ENCODE measurements at places on chromosomes 12 and 14.

GRCh38 chr12:75081305-75081704 lies 128.3 kb downstream of the KCNC2 start:
- no peak for DNase-seq

DNA sequence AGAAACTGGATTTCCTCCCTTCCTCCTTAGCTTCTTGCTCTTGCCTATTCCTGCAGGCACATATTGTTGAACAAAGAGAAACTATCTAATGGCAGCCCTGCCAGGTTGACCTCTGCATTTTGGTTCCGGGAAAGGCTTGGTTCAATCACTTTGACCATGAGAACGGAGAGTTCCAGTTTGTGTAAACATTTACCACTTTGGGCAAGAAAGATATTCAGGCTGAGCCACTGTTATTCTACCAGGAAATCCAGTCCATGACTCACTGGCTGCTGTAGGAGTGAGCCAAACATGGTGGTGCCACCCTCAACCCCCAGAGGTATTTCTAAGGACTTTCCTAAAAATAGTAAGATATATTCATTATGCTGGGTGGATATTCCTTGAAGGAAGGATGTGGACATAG lies 242.2 kb upstream of the OR4E1 start:
- DNase-seq = no peak

- DNase-seq = no peak
Measured at GRCh38 chr12:128976120-128976738, 123.0 kb downstream of the GLT1D1 start.

DNA sequence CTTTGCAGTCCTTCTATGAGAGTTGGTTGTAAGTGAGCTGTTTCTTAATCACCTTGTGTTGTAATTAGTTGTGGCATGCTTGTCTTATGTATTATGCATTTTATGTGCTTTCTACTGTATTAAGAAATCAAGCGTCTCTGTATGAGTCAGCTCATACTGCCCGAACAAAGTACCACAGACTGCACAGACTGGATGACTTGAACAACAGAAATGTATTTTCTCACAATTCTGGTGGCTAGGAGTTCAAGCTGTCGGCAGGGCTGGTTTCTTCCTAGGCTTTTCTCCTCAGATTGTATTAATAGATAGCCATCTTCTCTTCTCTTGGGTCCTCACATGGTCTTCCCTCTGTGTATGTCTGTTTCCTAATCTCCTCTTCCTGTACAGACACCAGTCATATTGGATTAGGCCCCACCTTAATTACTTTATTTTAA lies 77.7 kb downstream of the FLRT2 start:
- no peak for DNase-seq

- no peak for DNase-seq
Measured at GRCh38 chr12:54967461-54967860, 17.1 kb downstream of the TESPA1 start.

DNA sequence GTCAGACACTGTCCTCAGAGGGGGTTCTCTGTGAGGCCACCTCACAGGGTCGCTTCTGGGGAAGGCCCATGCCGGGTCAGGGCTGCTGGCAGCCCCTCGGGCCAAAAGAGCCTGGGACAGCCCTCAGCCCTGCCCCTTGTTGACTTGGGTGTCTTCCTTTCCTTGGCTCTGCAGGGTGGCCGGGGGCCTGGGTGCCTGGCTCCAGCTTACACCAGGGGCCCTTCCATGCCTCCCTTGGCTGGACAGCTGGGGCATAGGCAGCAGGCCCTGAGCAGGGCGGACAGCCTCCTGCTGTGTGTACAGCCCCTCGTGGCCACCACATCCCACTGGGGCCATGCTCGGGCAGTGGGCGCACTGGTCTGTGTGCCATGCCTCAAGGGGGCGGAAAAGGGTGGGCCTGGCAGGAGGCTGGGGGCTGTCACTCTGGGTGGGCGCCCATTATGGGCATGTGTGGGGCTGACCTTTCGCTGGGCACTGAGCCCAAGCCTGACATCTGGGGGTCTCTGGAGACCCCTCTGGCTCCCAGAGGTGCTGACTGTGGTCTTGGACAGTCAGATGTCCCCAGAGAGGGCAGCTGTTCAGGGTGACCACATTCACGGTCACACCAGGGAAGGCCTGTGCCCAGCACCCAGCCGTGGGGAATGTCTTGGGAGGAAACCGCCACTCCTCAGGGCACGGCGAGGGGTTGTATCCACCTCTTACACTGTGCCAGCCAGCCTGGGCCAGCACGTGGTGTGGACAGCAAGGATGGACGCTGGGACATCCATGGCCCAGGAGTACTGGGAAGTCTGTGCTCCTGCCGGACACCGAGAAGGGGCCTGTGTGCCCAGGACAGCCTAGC lies 313.3 kb downstream of the TMEM121 start:
- DNase-seq = no peak

- DNase-seq = no peak
Measured at GRCh38 chr14:91238661-91239060, 5.8 kb downstream of the GPR68 start.

GRCh38 chr12:31899109-31899508 lies 60.1 kb upstream of the RESF1 start:
- no peak for DNase-seq

DNA sequence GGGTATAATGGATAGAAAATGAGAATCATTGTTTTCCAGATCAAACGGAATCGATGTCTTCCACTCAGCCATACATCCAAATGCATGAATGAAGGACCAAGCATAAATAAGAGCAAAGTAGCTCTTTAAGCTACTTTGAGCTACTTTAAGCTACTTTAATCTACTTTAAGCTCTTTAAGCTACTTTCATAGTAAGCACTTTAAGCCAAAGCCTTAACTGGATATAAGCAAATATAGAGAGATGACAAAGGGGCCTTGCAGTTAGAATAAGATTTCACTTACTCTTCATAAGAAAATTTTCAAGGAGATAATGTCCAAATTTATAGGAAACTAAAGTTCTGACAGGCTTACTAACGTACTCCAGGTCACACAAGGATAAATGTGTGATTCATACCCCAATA lies 355.6 kb upstream of the KITLG start:
- no peak for DNase-seq

DNA sequence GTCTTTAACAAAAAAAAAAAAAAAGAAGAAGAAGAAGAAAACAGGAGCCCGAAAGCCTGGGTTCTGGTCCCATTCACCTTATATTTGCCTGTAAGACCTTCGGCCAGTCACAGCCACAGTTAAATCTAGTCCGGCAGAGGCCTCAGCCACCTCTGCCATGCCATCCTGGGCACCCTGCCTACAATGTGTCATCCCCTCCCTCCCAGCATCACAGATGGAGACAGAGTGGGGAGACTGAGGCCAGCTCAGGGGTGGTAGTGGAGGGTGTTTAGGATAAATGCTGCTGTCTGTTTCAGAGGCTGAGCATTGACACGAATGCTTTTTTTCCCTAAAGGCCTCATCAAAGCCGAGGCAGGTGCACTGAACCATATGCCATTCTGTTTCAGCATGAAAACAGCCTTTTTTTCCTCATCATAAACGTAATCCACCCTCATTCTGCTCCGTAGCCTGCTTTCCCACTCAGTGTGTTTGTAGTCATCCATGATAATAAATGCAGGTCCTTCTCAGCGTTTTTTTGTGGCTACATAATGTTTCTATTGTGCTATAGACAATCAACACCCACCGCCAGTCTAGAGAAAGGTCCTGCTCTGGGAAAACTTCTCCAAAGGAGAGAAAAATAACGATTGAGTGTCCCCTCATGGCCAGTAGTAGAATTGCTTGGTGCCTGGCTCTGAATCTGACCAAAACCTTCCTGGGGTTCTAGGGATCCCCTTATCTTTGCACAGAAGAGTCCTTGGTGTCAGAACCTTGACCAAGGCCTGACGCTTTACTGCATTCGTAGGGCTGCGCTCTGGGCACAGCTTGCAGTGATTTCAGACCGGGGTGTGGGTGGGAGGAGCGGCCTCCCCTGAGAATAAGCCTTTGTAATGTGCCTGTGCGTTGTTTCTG lies 41.1 kb upstream of the TSPAN9 start:
- DNase-seq = no peak

- DNase-seq = no peak
Measured at GRCh38 chr12:91825999-91826398, 319.6 kb downstream of the BTG1 start.

DNA sequence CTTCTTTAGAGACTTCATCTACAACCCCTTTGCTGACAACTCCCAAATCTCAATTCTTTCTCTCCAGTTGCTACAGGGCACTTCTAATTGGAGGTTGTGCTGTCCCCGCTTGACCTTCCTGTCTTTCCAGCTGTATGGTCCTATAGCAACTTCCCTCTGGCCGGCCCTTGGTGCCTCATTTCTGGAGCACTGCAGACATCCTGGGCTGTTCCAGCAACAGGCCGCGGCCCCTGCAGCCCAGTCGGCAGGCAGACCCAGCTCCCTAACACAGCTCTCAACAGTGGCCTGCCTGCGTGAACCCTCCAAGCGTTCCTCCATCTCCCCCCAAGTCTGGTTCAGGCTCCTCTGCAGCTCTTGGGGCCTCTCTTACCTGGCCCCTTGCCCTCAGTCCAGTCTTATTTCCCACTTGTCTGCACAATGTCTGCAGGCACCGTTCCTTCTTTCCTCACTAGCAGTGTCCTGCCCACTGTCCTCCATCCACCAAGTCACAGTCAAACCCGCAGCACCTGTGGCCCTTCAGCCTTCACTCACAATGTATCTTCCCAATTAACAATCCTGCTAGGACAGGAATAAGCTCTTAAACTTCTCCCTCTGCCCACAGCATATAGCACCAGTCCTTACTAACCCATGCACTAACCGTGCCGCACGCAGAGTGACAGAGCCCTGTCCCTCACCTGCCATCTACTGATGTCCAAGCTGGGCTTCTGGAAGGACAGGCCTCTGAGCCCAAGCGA lies 1.6 kb upstream of the EML1 start:
- DNase-seq = no peak

DNA sequence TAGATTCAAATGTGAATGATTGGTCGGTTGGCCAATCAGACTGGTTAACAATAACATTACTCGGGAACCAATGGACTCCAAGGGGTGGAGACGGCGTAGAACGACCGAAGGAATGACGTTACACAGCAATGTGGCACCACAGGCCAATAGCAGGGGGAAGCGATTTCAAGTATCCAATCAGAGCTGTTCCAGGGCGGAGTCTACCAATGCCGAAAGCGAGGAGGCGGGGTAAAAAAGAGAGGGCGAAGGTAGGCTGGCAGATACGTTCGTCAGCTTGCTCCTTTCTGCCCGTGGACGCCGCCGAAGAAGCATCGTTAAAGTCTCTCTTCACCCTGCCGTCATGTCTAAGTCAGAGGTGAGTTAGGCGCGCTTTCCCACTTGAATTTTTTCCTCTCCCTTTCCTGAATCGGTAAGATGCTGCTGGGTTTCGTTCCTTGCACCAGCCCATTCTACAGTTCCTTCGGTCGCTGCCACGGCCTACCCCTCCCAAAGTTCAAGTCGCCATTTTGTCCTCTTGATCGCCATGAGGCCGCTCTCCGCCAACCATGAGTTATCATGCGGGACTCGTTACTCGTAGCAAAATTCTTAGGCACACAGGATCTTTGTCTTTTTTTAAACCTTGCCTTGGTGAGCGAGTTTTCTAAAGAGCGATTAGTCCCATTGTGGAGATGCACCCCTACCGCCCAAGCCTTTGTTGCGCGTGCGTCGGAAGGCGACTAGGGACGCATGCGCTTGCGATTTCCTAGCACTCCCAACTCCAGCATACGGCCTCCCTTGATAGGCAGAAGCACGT lies at the start of gene HNRNPA1:
TSS of gene HNRNPA1 (plus strand) at position 259 of the 793 bp plus-strand sequence. CDS start at position 341, 82 bp downstream.
- peak; percentile 97 for DNase-seq

- DNase-seq = no peak
Measured at GRCh38 chr14:58808828-58809227, 171.1 kb downstream of the DACT1 start.

DNA sequence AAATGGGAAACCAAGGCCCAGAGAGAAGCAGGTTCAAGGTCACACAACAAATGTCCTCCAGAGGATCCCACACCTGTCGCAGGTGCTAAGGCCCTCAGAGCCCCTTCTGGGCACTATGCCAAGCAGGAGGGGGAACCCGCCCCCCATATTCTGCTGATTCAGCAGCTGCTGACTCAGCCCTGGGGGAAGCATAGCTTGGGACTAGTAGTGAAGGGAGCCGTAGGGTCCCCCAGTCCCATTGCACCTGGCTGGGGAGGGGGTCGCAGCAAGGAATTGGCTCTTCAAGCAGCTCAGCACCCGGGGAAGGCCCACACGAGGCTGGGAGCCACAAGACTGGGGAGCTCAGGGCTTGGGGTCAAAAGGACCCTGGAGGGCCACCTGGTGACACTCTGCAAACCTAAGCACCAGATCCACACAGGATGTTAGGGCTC lies 1.0 kb downstream of the RASAL1 start:
- no peak for DNase-seq

DNA sequence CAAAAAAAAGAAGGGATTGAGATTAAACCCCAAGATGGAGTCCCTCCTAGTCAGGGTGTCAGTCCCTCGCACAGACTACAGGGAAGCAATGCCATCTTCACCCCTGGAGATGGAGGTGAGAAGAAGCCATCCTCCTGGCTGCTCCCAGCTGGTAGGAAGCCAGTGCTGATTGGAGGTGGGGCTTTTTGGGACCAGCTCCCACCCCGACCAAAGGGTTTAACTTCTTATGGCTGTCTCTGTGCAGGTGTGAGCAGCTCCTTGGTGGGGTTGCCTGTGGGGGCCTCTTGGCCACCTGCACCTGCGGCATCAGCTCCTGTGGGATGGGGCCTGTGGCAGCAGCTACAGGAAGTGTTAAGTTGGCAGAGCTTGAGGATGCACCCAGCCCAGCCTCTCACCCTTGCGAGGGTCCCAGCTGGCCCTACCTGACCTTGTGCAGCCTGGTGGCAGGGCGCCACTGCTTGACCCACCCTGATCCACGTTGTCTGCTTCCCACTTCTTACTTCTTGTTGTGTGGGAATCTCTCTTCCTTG lies 3.8 kb upstream of the KRT86 start:
- no peak for DNase-seq

DNA sequence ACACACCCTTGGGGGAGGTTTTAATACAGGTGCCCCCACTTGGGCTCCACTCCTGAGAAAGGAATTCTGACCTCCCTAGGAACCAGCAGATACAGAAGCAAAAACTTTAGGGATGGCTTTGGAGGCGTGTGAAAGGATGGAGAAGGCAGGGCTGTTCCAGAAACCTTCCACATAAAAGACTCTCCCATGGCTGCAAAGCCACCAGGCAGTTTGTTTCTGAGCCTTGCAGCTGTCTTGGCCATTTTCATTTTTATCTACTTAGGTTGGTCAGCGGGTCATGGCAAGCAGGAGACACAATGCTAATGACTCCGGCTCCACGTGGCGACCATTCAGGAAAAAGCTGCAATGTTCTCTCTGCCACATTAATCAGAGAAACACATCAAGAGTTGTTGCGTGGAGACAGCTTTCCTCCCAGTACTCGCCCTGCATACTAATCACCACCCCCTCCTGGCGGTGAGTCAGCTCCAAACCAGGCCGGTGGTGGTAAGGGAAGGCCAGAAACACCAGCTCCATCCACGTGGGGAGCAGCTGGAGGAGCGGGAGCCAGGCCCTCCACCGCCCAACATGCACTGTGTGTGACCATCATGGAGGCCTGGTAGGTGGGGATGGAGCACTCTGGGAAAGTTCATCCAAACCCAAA lies 30.9 kb upstream of the IRF2BPL start:
- DNase-seq = no peak

- no peak for DNase-seq
Measured at GRCh38 chr14:51666826-51667225, 15.1 kb downstream of the FRMD6 start.
